Lung (tissue), 17 donors: ENCODE measurements at places on chromosomes 12 and 14. TPM values are rescaled to one million over a fixed set of nuclear protein-coding genes. Genes with fewer than 3 reads are reported as not detected.

- peak overlapping the region; percentile 74 for H3K27ac ChIP-seq
- H3K27me3 ChIP-seq: no peaks in the 10 kb centered on the region
- H3K4me1 ChIP-seq: peaks cover 39% of the 10 kb centered on the region
- H3K4me3 ChIP-seq: peak overlapping the region; percentile 71
- no peaks in the 10 kb centered on the region for H3K36me3 ChIP-seq
- DNase-seq: peak; percentile 46
Observed at GRCh38 chr12:57755454-57756372, 810 bp downstream of the MARCHF9 start.

DNA sequence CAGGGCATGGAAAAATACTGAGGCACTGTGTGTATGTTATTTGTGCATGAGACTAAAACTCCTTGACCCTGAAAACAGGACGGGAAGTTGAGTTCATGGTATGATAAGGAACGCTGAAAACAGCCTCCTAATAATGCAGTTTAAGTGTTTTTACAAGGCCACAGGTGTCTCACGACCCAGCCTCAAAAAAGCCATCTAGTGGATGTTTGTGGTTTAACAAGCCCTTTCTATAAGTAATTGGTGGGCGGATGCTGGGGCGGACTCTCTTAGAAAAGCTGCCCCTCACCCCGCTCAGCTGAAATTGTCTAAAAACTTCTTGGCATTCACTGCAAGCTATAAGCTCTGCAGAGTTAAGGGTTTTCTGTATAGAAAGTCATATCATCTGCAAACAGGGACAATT lies 184.5 kb downstream of the NUBPL start:
- H3K27me3 ChIP-seq: no peaks in the 10 kb centered on the region
- H3K4me1 ChIP-seq: no peaks in the 10 kb centered on the region
- DNase-seq: no peak
- no peaks in the 10 kb centered on the region for H3K36me3 ChIP-seq

GRCh38 chr12:124452576-124453331 lies 114.7 kb downstream of the NCOR2 start:
- DNase-seq: no peak
- no peaks in the 10 kb centered on the region for H3K36me3 ChIP-seq

GRCh38 chr12:59808317-59808910 lies 212.6 kb downstream of the SLC16A7 start:
- no peak overlapping the region for H3K27ac ChIP-seq
- H3K27me3 ChIP-seq: no peaks in the 10 kb centered on the region
- DNase-seq: no peak
- no peak overlapping the region for H3K4me3 ChIP-seq

GRCh38 chr12:130947028-130947613 lies 6.6 kb upstream of the ADGRD1 start:
- no peak for DNase-seq
- peaks cover 3% of the 10 kb centered on the region for H3K4me1 ChIP-seq
- no peak overlapping the region for H3K4me3 ChIP-seq
- no peak overlapping the region for H3K27ac ChIP-seq

GRCh38 chr14:104972301-104973134 lies 5.7 kb downstream of the AHNAK2 start:
- H3K36me3 ChIP-seq: no peaks in the 10 kb centered on the region
- H3K4me1 ChIP-seq: peaks cover 50% of the 10 kb centered on the region
- peak overlapping the region; percentile 92 for H3K27ac ChIP-seq

- DNase-seq: no peak
- H3K4me3 ChIP-seq: no peak overlapping the region
- no peaks in the 10 kb centered on the region for H3K27me3 ChIP-seq
- no peaks in the 10 kb centered on the region for H3K36me3 ChIP-seq
- H3K4me1 ChIP-seq: no peaks in the 10 kb centered on the region
Observed at GRCh38 chr12:124607681-124608425, 40.4 kb upstream of the NCOR2 start.

DNA sequence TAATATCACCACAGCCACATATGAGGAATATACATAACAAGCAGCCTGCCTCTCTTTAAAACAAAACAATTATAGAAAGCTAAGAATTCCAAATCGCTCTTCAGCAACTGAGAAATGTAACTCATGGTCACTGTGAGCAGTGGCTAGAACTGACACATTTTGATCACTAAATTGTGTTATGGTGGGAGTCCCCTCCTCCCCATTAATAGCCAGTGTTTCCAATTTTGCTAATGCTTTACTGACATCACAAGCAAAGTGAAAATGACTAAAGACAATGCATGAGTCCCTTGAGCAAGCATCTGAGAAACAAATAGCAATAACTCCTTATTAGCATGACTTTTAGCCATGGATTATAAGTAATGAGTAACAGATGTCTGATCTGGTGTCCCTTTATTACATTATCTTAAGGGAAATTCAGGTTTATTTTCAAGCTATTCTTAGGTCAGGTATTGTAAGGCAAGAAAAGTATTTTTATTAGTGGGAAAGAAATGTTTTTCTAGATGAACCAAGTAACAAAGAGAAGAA lies 148.3 kb downstream of the KCNH5 start:
- DNase-seq: no peak
- no peak overlapping the region for H3K4me3 ChIP-seq
- no peak overlapping the region for H3K27ac ChIP-seq

- no peak overlapping the region for H3K27ac ChIP-seq
Observed at GRCh38 chr14:73234029-73234428, 3.3 kb upstream of the PAPLN start.

GRCh38 chr12:8037947-8038346 lies 5.4 kb downstream of the FOXJ2 start:
- peaks cover 54% of the 10 kb centered on the region for H3K4me1 ChIP-seq
- H3K36me3 ChIP-seq: peaks cover 21% of the 10 kb centered on the region
- H3K27me3 ChIP-seq: no peaks in the 10 kb centered on the region
- H3K27ac ChIP-seq: peak overlapping the region; percentile 34

- H3K27ac ChIP-seq: no peak overlapping the region
- H3K36me3 ChIP-seq: no peaks in the 10 kb centered on the region
- H3K27me3 ChIP-seq: no peaks in the 10 kb centered on the region
- no peak overlapping the region for H3K4me3 ChIP-seq
- H3K4me1 ChIP-seq: no peaks in the 10 kb centered on the region
Observed at GRCh38 chr12:79422060-79422812, 268.5 kb downstream of the PAWR start.

GRCh38 chr14:85912141-85912540 lies 382.2 kb downstream of the FLRT2 start:
- no peak overlapping the region for H3K4me3 ChIP-seq
- no peaks in the 10 kb centered on the region for H3K36me3 ChIP-seq
- H3K27ac ChIP-seq: no peak overlapping the region
- no peaks in the 10 kb centered on the region for H3K4me1 ChIP-seq
- peak; percentile 66 for DNase-seq
- H3K27me3 ChIP-seq: no peaks in the 10 kb centered on the region

Gene CELA1
- not detected for total RNA-seq

Gene SETD3
- 59.3 TPM for total RNA-seq

Gene TAS2R31
- total RNA-seq: 3.2 TPM
